ENCODE measurements at places on chromosomes 7 and 10.

- no peak for DNase-seq
Measured at GRCh38 chr7:20738518-20739481, 47.9 kb downstream of the SP8 start.

- no peak for DNase-seq
Measured at GRCh38 chr10:132229834-132230556, 43.2 kb downstream of the DPYSL4 start.

DNA sequence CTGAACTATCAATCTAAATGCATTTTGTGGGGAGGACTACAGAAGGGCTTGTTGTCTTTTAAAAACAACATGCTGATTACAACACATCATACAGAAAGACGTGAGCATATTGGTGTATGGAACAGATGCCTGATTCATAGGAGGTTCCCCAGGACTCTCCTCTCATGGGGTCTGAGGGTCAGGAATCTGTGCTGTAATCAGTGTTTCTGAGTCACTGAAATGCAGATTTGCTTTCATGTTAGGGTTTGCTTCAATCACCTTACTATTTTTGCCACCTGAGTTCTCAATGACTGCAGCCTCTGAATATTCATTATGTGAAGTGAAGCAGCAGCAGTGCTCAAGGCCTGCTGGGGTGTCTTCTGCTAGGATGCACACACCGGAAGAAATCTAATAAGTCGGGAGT is 550 bp upstream of the ANK3 start:
- DNase-seq: no peak

DNA sequence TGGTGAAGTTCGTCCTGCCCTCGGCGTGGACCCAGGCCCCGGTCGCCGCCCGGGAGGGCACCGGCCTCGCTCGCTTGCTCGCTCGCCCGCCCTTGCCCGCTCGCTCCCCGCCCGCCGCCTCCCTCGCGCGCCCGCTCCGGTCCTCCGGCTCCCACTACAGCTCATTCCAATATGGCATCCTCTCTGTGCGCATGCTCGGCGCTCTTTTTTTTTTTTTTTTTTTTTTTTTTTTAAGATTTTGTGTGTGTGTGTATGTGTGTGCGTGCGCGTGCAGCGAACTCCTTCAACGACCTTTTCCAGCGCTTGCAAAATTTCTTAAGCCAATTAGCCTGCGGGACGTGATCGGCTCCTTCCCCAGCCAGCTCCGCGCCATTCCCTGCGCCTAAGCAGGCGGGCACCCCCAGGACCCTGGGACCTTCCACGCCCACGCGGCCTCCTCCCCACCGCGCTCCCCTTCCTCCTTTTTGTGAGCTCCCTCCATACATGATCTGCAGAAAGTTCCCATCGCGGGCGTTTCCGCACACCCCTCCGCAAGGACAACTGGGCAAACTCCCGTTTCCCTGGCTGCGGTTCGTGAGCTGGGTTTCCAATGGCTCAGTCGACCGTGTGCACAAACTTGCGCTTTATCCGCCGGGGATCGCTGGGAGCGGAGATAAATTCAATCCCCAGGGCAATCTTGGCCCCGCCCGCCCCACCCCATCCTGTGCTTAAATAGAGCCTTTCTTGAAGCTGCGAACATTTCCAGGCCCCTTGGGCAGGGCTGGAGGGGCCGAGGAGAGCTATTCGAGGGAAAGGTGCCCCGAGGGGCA is at the start of gene SFMBT2:
TSS of gene SFMBT2 (minus strand) at position 173 of the 809 bp plus-strand sequence. CDS start 29,136 bp downstream, outside the sequence.
- DNase-seq: no peak

- no peak for DNase-seq
Measured at GRCh38 chr10:33534416-33534815, 199.9 kb upstream of the NRP1 start.

DNA sequence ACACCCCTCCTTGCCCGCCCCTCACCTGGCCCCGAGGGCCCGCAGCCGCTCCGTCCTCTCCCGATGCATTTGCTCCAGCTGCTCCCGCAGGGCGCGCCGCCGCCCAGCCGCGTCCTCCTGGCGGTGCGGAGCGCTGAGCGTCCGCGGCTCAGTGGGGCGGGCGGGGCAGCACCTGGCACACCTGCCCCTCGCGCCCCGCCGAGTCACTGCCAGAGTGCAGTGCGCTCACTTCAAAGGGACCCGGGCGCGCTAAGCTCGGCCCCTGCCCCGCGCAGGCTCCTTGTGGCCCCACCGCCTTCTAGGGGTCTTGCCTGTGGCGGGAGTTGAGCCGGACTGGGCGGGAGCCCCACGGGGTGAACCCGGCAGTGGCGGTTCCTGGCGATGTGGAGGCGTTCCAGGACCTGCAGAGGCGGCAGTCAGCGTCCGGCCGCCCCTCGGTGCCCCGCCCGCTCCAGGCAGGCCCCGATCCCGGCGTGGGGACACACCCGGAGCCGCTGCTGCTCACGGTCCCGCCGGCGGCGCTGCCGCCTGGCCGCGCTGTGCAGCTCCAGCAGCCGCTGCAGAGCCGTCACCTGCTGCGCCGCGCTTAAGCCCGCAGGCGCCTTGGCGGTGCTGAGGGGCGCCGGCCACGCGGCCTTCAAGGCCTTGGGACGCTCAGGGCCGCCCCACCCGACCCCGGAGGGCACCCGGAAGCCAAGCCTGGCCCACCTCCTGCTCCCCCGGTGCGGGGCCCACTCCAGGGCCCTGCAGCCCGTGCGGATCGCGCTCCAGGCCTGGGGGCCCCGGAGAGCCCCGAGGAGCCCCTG is 6.7 kb downstream of the ATP6V1F start:
- peak; percentile 67 for DNase-seq

GRCh38 chr7:139131601-139132041 is 22.1 kb upstream of the ZC3HAV1 start:
- no peak for DNase-seq

GRCh38 chr10:3875842-3876235 is 90.8 kb upstream of the KLF6 start:
- no peak for DNase-seq

DNA sequence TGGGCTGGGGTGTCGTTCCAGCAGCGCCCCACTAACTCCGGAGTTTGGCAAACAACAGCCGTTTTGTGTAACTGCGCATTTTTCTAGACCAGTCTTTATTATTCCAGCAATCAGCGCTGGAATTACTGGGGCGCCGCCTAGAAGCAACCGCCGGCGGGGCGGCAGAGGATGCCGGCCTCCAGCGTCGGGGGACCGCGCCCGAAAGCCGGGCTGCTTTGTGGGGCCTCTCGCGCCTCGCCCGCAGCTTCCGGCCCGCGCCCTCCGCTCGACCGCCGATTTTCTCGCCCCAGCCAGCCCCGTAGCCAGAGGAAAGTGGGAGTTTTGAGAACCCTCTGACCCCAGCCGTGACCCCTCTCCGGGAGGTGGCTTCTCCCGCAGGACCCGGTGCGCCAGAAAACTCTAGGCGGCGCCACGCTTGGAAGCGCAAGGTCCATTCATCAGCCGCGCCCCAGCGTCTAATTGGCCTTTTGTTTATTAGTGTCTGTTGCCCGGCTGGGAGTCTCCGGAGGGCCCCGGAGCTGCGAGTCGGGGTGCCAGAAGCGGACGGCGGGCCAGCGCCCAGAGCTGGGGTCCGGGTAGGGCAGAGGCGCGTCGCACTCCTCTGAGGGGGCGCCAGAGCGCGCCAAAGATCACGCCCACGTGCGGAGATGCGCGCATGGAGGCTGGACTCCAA is 10.7 kb downstream of the EMX2 start:
- no peak for DNase-seq

- no peak for DNase-seq
Measured at GRCh38 chr10:36802490-36803153, 322.8 kb upstream of the ANKRD30A start.

- DNase-seq: no peak
Measured at GRCh38 chr7:78406531-78406930, 608.0 kb downstream of the PHTF2 start.

GRCh38 chr10:12784646-12785045 is 216.9 kb downstream of the CCDC3 start:
- no peak for DNase-seq

DNA sequence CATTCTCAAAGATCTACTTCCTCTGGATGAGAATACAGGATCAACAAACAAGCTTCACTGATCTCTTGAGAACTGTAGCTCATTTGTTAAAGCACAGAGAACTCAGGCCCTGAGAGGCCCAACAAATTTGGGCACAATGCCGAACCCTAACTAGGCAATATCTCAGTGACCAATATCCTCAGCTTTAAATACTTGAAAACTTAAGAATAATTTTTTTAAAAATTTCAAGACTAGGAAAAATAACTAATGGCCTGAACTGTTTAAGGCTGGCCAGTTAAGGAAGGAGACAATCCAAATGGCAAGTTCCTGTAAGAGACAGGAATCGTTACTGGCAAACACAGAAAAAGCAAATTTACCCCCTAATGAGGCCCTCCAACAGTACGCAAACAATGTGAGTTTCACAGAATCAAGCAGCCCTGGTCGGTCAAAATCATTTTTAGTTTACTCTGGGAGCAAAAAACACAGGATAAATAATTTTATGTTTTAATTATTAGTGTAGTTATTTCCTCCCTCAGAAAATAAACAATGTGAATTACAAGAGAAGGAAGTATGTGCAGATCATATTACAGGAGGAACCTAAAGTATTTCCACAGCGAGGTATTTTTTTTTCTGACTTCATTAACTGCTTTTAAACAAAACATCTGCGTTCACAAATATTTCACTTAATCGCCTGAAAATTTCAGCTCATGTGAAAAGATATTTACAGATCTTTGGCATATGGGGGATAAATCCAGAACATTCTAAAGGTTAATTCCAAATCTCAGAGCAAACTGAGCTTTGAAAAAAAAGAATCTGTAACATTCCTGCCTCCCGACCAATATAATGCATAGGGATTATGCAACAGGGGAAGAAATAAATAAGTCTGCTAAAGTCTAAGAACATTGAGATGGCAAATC is 39.5 kb downstream of the NT5C2 start:
- peak; percentile 35 for DNase-seq

DNA sequence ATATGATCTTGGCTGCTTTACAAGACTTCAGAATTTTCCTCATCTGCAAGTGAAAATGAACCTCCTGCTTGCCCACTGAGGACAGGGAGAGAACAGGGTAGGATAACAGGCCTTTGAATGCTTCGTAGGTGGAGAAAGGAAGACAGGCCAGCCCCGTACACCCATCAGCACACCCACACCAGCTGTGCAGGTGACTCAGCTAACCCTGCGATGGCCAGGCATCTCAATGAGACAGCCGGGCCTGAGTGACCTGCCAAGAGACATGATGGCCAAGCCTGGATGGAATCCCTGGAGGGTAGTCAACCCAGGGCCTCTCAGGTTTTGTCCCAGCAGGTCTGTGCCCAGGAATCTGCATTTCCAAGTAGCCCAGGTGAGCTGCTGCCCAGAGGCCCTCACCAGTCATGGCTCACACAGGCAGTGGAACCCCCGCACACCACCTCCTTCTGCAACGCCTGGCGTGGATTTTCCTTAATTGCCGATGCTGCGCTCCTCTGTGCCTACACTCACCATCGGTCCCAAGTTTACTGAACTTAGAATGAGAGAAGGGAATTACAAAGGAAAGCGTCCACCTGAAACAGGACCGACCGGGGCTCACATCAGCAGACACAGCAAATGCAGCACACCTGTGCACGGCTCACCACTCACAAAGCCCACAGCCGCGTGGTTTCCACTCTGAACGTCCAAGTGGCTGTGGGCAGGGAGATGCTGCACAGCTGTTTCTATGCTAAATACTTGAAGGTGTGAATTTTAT is 163.7 kb downstream of the DIP2C start:
- DNase-seq: no peak

GRCh38 chr7:81534996-81535395 is 234.9 kb downstream of the HGF start:
- DNase-seq: no peak

- no peak for DNase-seq
Measured at GRCh38 chr7:43124388-43124787, 11.9 kb downstream of the HECW1 start.

DNA sequence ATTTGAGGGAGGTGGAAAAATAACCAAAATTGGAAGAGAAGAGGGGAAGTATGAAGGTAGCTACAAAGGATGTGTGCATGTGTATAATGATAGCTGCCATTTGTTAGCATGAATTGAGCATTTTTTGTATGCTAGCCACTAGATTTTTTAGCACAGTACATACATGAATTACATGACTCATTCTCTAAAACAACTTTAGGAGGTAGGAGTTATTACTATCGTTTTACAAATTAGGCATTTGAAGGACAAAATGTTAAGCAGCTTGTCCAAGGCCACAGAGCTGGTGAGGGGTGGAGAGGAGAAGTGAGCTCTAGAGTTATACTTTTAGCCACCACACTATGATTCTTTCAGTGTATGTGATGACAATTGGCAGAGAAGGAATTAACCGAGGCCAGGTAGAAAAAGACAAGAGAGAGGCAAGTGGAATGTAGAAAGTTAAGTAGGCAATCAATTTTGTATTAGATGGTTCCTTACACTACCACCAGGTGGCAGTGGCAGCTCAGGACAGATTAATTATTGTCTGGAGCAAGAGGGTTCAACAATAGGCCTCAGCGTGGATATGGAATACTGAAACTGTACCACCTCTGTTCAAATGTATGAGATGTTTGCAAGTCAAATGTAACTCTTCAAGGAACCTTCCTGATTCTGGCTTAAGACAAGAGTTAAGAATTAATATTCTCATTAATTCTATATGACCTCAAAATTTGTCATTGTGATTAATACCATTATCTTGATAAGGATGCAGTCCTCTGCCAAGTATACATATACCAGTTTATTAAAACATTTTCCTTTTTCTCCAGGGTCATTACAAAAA is 128.0 kb downstream of the MBL2 start:
- no peak for DNase-seq

GRCh38 chr10:95513008-95513589 is 48.1 kb downstream of the SORBS1 start:
- DNase-seq: no peak

DNA sequence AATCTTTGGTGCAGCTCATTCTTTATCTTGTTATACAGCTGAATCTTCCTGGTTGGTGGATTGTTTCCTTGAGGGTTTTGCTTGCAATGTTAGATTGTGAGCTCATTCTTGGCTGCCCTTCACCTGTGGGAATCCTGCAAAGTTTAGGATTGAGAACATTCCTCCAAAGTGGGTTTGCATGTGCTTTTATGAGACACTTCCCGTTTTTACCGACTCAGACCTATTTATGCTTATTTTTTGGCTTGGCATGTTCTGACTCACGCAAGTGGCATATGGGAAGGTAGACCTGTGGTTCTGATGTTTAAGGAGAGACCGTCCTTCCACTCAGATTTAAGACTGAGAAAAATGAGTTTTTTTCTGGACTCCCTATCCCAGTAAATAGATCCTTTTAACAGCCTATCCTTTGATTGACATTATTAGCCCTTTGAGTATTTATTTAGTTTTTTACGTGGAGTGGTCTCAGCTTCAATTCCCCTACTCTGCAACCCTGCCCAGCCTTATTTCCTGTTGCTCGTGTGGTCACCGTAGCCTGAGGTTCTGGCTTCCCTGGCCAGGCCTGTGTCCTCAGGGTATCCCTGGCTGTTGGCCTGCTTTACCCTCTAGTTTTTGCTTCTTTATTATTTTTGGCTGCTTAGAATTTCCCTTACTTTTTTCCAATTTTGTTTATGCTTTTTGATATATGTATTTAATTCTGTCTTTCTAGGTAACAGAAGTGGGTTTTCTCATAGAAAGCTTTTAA is 13.4 kb upstream of the PRF1 start:
- DNase-seq: no peak

- no peak for DNase-seq
Measured at GRCh38 chr7:98034081-98035035, 44.4 kb upstream of the OCM2 start.

GRCh38 chr7:73652541-73652949 is 15.1 kb upstream of the VPS37D start:
- no peak for DNase-seq
